ENCODE measurements at places on chromosomes 2 and 18.

- DNase-seq: no peak
Measured at GRCh38 chr2:167103028-167103756, 214.9 kb downstream of the XIRP2 start.

- DNase-seq: no peak
Measured at GRCh38 chr2:159961451-159961850, 101.0 kb downstream of the PLA2R1 start.

DNA sequence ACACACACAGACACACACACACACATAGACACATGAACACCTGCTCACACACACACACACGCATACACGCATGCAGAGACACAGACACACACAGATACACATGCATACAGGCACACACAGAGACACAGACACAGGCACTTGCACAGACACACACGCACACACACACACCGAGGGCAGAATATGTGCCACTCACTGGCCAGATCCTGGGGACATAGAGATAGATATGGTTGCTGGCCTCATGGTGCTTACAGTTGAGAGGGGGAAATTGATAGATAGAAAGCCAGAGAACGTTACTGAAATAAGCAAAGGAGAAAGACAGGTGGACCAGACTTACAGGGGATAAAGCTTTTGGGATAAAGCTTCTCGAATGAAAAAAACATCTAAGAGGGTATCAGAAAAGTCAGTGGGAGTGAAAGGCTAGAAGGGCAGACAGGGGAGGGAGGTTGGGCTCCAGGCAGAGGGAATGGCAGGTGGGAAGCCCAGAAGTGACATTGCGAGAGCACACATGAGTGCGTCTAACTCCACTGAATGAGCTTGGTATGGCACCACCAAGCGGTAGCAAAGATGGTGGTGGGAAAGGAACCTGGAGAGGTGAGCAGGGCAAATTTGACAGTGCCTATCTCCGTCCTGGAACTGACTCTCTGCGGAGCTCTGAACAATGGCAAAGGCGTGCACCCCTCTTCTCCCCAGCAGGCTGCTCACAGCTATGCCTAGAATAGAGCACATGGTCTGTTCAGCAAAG is 390.1 kb upstream of the TRIB2 start:
- no peak for DNase-seq

- no peak for DNase-seq
Measured at GRCh38 chr18:49344096-49344495, 116.3 kb downstream of the DYM start.

GRCh38 chr2:144234542-144234871 is 285.4 kb downstream of the ZEB2 start:
- no peak for DNase-seq

GRCh38 chr2:172109988-172110811 is 7.5 kb upstream of the DLX2 start:
- DNase-seq: no peak

DNA sequence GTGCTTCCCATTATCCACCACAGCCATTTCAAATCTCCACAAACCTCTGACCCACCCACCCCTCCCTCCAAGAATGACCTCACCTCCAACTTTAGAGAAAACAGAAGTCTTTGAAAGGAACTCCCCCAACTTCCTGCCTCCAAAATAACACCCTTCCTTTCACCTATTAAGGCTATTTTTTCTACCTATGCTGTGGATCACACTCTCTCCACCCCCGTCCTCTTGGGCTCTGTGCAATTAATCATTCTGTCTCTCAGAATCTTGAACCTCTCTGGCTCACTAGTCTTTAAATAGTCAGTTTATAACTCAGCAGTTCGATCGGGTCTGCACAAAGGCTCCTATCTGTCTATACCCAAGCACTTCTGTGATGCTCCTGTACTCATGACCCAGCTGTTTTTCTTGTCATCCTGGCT is 37.3 kb upstream of the XPO1 start:
- DNase-seq: no peak

GRCh38 chr2:67130531-67131256 is 266.4 kb upstream of the ETAA1 start:
- DNase-seq: no peak

DNA sequence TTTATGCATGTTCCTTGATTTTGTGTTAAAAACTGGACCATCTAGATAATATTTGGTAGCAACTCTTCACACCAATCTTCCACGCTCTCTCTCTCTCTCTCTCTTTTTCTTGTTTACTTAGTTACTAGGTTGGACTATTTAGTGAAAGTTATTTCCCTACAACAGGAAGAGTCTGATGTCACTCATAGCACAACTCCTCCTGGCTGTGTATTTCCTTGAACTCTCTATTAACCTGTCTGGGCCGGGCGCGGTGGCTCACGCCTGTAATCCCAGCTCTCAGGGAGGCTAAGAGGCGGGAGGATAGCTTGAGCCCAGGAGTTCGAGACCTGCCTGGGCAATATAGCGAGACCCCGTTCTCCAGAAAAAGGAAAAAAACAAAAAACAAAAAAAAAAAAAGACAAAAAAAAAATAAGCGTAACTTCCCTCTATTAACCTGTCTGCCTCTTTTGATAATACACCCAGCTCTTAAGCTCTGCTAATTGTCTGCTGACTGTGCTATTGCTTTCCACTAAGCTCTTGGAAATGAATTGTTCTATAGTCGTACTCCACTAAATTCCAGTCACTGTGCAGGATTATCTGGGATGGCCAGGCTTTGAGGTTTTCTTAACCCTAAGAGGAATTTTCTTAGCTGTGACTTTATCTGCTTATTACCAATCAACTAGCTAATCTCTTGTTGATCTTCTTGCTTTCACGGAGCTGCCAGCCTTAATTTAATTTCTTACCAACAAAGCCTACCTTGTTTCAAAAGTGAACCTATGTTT is 18.1 kb upstream of the CDH19 start:
- DNase-seq: no peak

GRCh38 chr2:44817256-44817655 is 124.2 kb upstream of the SIX3 start:
- DNase-seq: no peak

GRCh38 chr2:233414777-233415570 is 60.7 kb downstream of the DGKD start:
- peak; percentile 80 for DNase-seq

DNA sequence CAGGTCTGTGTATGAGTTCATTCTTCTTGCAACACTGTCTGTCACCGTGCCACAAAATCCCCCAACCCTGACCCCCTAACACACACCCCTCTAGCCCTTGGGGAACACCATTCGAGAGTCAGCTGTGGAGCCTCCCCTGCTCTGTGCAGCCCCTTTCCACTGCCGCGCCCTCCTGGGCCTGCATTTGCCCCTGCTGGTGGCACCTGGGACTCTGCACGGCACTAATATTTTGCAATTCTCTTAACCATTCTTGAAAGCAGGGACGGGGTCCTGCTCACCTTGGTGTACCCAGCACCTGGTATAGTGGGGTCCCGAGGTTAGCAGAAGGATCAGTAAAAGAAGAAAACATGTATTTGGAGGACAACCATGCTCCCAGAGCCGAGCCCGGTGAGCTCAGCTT is 124.0 kb downstream of the HDAC4 start:
- peak; percentile 1 for DNase-seq

DNA sequence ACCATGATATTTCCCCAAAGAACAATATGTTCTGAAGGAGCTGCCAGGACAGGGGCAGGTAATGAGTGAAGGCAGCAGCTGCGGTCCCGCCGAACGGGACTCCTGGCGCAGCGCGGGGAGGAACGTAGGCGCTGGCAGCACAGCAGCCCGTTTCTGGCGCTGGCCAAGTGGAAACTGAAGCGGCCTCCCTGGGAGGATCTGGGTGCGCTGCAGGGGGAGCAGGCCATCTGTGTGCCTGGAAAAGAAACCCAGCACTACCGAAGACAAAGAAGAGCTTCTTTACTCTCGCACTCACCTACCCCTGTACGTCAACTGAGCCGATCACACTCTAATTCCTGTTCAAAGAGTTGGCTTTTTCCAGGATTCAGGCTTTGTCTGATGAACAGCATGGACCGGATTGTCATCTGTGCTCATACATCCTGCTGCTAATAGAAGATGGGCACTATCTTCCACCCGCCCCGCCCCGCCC is 11.8 kb downstream of the G6PC2 start:
- no peak for DNase-seq

DNA sequence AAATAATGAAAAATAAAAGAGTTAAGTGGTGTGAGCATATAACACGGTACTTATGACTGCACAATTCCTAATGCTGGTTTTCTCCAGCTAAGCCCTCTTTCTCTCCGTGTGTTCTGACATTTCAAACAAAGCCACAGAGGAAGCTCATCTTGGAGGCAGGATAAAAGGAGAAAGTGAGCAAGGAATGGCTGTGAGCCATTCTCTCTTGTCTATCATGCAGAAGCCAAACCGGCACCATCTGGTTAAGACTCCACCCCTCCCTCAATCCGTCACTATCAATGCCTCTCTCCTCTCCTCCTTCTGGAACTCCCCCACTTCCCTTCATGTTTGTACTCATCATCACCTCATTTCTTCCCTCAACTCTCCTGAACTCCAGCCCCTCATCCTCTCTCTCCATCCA is 210.4 kb downstream of the TMEM163 start:
- no peak for DNase-seq

- DNase-seq: no peak
Measured at GRCh38 chr2:26584191-26584590, 57.0 kb downstream of the CIB4 start.

GRCh38 chr2:197191940-197192322 is 118.6 kb downstream of the ANKRD44 start:
- DNase-seq: no peak

DNA sequence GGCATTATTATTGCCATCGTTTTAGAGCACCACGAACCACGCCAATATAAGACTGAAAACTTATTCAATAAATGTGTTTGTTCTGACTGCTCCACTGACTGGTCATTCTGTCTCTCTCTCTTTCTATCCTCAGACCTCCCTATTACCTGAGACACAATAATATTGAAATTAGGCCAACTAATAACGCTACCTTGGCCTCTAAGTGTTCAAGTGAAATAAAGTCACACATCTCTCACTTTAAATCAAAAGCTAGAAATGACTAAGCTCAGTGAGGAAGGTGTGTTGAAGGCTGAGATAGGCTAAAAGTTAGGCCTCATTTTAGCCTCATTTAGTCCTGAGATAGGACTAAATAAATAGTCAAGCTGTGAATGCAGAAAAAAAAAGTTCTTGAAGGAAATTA is 38.8 kb downstream of the G6PC2 start:
- DNase-seq: no peak

DNA sequence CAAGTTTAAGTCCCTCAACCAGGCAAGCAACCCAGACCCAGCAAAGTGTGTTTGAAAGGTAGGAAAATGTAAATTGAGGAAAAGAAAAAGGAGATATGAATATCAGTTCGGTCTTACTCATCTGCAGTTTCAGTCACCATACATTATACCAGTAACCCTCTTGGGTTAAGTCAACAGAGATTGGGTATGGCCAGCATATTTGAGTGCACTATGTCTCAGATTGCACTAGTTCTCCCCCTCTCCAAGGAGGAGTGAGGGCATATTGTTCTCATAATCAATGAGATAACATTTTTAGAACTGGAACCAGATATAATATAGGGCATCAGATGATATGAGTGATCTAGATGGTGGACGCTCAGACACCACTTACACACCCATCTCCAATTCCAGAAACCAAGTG is 141.5 kb downstream of the COPS8 start:
- DNase-seq: no peak

DNA sequence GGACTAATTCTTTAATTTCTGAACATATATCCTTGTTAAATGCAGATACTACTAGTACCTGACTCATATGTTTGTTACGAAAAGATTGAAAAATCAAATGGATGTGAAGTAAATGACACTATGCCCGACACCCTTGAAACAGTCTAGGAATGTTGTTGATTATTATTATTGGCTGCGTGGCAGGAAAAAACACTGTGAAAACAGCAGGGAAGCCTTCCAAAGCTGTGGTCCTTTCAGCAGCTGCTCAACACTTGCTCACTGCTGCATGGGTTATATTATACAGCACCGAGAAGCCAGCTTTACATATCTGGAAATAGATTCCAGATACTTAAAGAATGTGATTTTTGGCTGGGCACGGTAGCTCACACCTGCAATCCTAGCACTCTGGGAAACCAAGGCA is 26.5 kb downstream of the CRYGD start:
- no peak for DNase-seq

- DNase-seq: no peak
Measured at GRCh38 chr2:231640641-231641111, 48.0 kb downstream of the TEX44 start.

DNA sequence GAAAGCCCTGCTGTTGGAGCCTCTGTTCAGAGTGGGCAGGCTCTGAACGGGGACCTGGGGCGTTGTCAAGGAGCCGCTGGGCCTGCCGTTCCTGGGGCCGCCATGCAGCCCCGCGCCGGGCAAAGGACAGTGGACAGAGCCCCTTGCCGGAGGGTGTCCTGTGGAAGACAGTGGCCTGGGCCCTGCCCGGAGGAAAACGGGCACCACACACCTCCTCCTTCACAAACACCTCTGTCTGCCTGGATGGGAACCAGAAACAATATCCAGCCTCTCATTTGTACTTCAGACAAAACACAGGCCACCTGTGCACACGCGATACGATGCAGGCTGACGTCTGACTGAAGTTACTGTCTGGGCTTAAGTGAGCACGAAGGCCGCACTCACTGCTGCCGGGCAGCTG is 233.7 kb downstream of the TWIST2 start:
- no peak for DNase-seq

Data from activated T-cell treated with anti-CD3 and anti-CD28 coated beads, Interleukin-2, amount 50 U/mL, for 72 hours (primary cell).